Aorta (tissue), 5 donors: ENCODE measurements at places on chromosomes 2 and 18. TPM values are rescaled to one million over a fixed set of nuclear protein-coding genes. Genes with fewer than 3 reads are reported as not detected.
A peak's percentile ranks its signal among the peaks of the same experiment; 100 is the strongest.

DNA sequence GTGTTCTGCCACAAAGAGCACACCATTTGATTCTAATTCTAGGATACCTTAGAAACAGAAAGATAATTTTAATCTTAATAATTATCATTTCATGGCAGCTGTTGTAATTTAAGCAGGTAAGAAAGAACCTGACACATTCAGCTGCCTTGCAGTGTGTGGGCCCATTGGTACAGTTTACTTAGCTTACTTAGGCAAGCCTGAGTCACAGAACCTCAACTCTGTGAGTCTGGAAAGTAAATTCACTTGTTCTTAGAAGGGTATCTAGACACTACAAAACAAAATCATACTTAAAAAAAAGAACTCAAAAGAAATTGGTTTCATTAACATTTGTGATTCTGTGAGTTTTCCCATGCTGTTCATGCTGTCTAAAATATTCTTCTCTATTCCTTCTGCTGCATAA lies 956.3 kb upstream of the SLC39A10 start:
- H3K4me1 ChIP-seq: no peaks in the 10 kb centered on the region
- no peaks in the 10 kb centered on the region for H3K36me3 ChIP-seq
- no peak overlapping the region for H3K27ac ChIP-seq
- H3K27me3 ChIP-seq: no peaks in the 10 kb centered on the region
- DNase-seq: no peak
- no peak overlapping the region for H3K4me3 ChIP-seq

- no peaks in the 10 kb centered on the region for H3K4me1 ChIP-seq
- no peaks in the 10 kb centered on the region for H3K36me3 ChIP-seq
- peak; percentile 46 for DNase-seq
- no peak overlapping the region for H3K4me3 ChIP-seq
- no peaks in the 10 kb centered on the region for H3K27me3 ChIP-seq
- H3K27ac ChIP-seq: no peak overlapping the region
Measured at GRCh38 chr2:235500110-235500760, 6.4 kb downstream of the AGAP1 start.

DNA sequence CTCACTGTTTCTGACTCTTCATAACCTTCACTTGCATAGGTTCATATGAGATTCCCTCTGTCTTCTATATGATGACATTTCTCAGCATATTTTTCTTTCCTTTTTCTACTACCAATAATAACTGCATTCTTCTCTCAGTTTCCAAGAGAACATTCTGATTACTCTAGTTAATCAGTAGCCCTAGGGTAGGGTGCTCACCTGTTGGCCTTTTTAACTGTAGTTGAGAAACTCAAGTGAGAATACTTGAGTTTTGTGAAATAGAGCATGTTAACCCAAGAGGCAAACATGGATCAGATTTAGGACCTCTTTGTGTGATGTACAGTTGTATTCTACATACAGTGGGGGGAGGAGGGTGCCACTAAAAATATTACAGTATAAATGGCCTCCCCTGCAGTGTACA lies 308.0 kb downstream of the CMPK2 start:
- no peak overlapping the region for H3K4me3 ChIP-seq
- H3K27me3 ChIP-seq: no peaks in the 10 kb centered on the region
- H3K36me3 ChIP-seq: no peaks in the 10 kb centered on the region
- no peaks in the 10 kb centered on the region for H3K4me1 ChIP-seq

DNA sequence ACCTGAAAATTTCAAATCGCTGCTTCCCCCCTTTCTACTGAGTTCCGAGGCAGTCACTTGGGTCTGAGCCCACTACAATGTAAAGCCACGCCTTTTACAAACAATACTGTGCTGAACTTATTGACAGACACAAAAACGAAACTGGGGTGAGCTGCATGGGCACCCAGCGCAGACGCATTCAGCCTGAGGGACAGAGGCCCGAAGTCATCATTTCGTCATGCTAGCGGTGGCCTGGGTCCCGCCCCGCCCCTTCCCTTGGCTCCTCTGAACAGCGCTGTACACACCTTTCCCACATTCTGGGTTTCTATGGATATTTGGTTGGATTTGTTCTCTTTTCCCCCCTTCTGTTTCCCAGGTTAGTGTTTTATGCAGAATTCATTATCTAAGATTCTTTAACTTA lies 71.7 kb downstream of the EIPR1 start:
- H3K27me3 ChIP-seq: no peaks in the 10 kb centered on the region
- H3K4me1 ChIP-seq: no peaks in the 10 kb centered on the region
- DNase-seq: no peak
- no peaks in the 10 kb centered on the region for H3K36me3 ChIP-seq

The LRRTM4 gene
- total RNA-seq: 0.52 TPM
